ENCODE measurements at places on chromosomes 7 and 10.

- no peak for DNase-seq
Measured at GRCh38 chr10:111207500-111207899, 130.7 kb downstream of the ADRA2A start.

DNA sequence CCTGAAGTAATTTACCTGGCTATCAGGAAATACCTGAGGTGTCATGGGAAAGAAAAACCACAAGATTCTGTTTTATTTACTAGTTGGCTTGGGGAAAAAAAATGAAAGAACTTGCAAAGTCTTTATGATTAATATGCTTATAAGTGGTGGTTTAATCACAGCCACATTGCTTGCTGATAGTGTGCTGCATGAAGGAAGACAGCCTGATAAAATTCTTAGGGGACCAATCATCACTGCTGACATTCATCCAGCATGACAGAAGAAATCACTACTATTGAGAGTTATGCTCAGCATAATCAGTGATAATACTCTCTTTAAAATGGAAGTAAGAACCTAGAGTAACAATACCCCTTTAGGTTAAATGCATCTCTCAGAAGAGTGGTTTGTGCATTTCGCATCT, 150.2 kb upstream of the LRRN3 start:
- no peak for DNase-seq

DNA sequence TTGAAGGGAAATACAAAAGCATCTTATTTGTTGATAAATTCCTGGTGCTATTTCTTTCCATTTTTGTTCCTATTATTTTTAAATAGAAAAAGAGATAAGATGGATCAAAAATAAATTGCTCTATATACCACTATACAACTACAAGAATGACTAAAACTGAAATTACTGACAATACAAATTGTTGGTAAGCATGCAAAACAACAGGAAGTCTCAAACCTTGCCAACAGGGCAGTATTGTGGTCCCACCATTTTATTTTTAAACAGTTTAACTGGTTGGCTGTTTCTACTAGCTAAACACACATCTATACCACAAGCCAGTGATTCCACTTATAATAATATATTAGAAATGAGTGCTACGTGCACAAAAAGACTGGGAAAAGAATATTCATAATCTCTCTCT, 213.0 kb downstream of the JAZF1 start:
- no peak for DNase-seq

GRCh38 chr10:91210435-91210834, 10.0 kb upstream of the PCGF5 start:
- peak; percentile 84 for DNase-seq

GRCh38 chr10:99981581-99982199, 28.1 kb downstream of the DNMBP start:
- no peak for DNase-seq

DNA sequence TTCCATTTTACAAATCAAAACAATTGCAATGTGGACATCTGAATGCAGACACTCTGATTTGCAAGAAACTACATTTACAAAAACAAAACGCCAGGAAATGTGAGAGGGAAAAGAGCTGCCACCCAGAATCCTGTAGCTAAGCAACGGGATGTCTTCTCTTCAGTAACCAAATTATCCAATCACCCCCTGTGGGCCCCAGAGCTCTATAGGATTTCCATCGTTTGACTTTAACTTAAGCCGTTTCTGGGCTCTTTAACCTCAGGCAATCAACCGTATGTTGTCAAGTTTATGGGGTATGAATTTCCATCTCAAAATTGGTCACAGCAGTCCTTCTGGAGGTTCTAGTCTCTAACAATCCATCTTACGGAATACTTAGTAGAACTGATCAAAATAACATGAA, 240.5 kb downstream of the ETV1 start:
- no peak for DNase-seq

DNA sequence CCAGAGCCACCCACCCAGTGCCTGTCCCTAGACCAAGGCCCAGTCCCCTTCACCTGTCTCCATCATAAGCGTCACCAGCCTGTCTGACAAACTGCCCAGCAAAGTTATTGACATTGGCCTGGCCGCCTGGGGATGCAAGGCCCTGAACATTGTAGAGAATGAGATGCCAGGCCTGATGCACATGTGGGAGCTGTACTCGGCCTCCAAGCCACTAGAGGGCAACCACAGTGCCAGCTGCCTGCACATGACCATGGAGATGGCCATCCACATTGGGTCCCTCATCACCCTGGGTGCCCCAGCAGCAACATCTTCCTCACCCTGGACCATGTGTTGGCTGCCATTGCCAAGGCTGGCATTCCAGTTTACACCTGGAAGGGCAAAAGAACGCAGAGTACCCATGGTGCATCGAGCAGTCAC, 63.7 kb upstream of the ANTXRL start:
- no peak for DNase-seq

DNA sequence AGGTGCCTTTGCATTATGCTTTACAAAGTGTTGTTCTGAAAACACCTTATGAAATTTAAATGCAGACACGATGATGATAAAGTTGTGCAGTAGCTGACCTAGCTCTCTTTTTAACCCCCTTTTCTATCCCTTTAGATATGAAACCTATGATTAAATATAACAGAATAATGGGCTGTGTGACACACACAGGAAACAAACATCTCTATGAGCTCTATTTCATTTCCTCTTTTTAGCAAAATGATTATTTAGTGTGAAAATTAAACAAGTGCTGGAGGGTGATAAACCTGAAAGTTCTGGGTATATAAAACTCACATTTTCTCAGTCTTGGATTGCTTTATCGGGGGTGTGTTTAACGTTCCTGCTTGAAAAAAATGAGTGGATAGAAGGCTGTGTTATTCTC, 1310.5 kb upstream of the CELF2 start:
- no peak for DNase-seq

- no peak for DNase-seq
Measured at GRCh38 chr7:120164-120991, 72.0 kb upstream of the FAM20C start.

DNA sequence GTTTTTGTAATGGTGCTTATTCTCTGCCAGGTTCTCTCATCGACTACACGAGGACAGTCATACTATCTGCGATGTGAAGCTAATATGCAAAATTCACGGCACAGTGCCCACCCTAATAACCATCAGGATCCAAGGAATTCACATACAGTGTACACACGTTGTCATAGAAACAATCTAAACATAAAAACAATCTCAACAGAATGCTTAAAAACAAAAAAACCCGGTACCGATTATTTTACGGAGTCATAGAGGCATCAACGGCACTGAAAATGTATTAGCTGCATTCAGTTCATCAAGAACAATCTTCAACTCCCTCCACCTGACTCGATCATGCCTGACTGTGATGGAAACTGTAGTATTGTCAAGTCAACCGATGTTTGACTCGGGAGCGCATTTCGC, 628 bp downstream of the MRPS33 start:
- no peak for DNase-seq

- no peak for DNase-seq
Measured at GRCh38 chr10:103835096-103836050, 20.0 kb downstream of the SH3PXD2A start.

DNA sequence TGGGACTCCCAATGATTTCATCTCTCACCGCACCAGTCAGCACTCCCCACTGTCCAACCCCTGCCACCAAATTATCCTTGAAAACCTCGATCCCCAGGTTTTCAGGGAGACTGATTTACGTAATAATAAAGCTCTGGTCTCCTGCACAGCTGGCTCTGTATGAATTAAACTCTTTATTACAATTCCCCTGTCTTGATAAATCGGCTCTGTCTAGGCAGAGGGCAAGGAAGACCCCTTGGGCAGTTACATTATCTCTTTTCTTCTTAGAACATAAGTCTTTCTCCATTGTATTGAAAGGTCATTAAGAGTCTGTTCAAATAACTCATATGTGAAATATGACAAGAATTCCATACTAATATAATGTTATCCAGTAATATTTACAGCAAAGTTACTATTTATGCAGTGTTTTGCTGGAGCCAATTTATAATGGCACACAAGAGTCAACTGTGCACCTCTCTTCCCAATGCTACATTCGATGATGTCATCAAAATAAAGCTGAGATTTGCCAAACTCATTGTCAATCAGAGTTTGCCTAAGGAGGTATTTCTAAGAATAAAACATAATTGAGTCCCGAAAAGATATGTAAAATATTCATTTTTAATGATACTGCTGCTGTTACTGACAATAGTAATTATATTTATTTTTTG, 1297.2 kb upstream of the LRRTM3 start:
- DNase-seq, result no peak

- no peak for DNase-seq
Measured at GRCh38 chr7:107659666-107660065, 962 bp upstream of the SLC26A4 start.

- no peak for DNase-seq
Measured at GRCh38 chr10:15515202-15515601, 144.1 kb upstream of the FAM171A1 start.

- DNase-seq, result no peak
Measured at GRCh38 chr7:16421333-16422102, at the start of gene CRPPA. Gene CRPPA, minus strand, starts transcription at chr7:16421538. Its CDS starts 216 bp downstream, at chr7:16421322.

All from NCI-H1930 (cell line).